ENCODE measurements at places on chromosomes 5 and 9.

GRCh38 chr9:18911714-18912342 lies 121.2 kb downstream of the SAXO1 start:
- DNase-seq = no peak

DNA sequence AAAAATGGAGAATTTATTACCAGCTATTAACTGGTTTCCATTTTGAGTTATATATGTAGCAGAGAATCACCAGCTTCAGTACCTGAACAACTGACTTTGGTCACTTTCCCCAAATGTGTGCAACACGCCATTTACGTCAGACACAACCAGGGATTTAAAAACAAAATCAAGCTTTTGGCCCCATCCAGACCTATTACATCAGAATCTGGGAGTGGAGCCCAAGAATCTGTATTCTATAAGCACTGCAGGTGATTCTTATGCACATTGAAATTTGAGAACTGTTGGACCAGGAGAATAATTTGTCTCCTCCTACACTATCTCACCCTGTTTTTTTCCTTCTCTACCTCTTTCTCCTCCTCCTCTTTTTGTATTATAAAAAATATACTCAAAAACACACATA lies 295.9 kb downstream of the PRELID2 start:
- no peak for DNase-seq

GRCh38 chr9:121359351-121360294 lies 10.4 kb downstream of the STOM start:
- DNase-seq = peak; percentile 75

DNA sequence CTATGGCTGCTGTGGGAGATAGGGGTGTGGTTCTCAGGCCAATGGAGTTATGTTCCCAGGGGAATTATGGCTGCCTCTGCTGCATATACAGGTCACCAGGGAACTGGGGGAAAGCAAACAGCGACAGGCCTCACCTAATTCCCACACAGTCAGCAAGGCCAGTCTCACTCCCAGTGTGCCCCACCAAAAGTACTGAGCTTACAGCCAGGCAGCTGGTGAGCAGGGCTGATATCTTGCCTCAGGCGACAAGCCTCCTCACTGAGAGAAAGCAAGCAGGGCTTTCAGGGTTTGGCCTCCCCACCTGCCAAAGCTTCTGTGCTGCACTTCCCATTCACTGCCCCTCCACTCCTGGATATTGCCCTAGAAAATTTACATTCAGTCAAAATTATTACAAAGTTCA lies 273.8 kb upstream of the TARS1 start:
- DNase-seq = no peak

- DNase-seq = no peak
Observed at GRCh38 chr5:15236911-15237508, 263.0 kb upstream of the FBXL7 start.

- DNase-seq = no peak
Observed at GRCh38 chr9:96874947-96875460, 20.7 kb upstream of the ZNF782 start.

DNA sequence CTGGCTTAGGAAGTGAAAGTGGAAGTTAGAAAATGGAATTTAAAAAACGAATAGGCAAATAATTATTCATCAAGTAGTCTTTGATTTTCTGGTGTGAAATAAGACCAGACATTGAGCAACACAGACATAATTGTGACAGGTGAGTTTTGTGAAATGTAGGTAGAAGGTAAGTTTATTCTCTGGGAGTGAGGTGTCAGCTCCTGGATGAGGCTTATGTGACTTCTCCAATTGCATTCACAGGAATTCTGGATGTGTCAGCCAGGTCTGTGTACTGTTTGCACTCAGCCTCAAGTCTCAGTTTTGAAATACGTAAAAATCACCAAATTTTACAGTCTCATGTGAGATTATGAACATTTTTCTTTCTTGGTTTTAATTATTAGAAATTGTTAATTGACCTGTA lies 537.6 kb downstream of the CETN3 start:
- DNase-seq = no peak

DNA sequence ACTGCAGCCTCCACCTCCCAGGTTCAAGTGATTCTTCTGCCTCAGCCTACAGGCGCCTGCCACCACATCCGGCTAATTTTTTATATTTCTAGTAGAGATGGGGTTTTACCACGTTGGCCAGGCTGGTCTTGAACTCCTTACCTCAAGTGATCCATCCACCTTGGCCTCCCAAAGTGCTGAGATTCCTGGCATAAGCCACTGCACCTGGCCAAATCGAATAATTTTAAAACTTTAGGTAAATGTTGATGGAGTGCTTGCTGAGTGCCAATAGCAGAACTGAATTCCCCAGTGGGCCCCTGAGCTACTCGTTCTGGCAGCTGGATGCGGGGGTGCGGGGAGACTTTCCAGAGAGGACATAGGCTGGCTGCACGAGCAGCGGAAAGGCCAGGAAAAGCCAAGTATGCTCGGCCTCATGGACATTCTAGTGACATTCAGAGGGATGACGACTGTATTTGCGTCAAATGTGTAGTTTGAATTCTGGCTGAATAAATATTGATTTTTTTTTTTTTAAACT lies 16.8 kb downstream of the TRAF2 start:
- no peak for DNase-seq

GRCh38 chr5:150801117-150801927 lies 22.8 kb downstream of the SMIM3 start:
- peak; percentile 82 for DNase-seq

GRCh38 chr5:108810717-108811116 lies 63.0 kb downstream of the FER start:
- no peak for DNase-seq

DNA sequence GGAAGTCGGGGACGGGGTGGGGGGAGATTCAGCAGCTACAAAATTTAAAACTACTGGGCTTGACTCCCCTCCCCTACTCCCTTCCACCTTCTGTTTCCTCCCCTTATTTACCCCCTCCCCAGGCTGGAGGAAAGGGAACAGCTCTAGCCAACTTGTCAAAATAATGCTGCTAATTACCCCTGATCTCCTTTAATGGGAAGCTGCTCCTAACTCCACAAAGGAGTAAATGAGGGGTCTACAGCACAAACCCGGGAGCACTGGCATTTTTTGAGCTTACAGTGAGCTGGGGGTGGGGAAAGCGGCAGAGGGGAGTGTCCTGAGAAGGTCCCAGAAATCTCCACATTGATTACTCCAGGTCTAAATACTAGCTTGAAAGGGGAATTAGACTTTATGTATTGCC lies 3.1 kb downstream of the PTCH1 start:
- DNase-seq = no peak

DNA sequence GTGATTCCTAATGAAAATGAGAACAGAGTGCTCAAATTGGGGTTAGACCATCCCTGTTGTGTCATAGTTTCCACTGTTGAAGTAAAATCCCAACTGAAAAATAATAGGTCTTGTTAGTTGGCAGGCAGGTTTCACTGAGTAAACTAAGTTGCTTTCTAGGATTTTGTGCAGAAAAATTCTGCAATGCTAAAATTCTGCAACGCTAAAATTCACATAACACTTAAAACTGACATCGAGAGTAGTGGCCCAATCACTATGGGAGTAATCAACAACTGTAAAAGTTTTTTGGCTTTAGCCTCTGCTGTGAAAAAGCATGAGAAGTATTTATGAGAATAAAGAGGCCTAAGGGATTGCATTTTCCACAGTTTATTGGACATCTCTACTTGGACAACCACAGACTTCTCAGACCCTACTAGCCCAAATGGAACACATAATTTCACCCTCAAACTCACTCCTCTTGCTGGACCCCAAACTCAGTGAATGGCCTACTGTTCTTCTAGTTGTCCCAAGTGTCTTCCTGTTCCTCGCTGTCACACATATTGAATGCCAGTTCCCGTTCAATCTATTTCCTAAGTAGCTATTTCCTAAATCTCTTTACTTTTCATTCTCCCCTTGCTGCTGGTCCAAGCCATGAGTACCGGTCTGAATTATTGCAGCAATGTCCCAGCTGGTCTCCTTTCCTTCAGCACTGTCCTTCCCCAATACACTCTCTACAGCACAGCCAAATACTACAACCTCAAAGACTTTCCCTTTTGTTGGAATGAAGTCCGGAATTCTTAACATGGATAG lies 355.4 kb downstream of the PDE4D start:
- DNase-seq = no peak

DNA sequence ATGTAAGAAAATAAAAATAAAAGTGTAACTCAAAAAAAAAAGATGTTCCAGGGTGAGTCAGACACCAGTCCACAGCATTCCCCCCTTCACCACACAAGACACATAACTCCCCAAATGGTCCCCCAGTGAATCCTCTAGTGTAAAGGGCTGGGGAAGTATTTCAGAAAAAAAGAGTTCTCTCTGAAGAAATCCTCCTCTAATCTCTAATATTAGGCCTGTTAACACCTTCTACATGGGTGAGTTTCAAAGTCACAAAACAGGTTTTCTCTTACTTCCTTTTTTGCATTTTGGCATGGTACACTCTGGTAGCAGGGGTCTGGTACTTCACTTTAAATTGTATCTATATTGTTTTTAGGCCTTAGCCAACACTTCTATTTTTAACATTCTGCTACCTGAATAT lies 28.2 kb downstream of the RNF145 start:
- no peak for DNase-seq

- DNase-seq = peak; percentile 72
Observed at GRCh38 chr9:88387552-88388202, 567 bp upstream of the SPIN1 start.

DNA sequence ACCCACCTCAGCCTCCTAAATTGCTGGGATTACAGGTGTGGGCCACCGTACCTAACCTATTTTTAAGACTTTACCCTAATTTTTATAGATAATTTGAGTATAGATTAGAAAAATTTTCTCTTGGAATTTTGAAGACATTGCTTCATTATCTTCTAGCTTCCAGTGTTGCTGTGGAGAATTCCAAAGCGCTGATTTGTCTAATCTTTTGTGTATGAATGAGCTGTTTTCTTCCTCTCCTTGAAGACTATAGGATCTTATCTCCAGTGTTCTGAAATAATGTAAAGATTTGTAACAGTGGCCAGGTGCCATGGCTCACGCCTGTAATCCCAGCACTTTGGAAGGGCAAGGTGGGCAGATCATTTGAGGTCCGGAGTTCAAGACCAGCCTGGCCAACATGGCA lies 5.7 kb upstream of the SNX24 start:
- no peak for DNase-seq

DNA sequence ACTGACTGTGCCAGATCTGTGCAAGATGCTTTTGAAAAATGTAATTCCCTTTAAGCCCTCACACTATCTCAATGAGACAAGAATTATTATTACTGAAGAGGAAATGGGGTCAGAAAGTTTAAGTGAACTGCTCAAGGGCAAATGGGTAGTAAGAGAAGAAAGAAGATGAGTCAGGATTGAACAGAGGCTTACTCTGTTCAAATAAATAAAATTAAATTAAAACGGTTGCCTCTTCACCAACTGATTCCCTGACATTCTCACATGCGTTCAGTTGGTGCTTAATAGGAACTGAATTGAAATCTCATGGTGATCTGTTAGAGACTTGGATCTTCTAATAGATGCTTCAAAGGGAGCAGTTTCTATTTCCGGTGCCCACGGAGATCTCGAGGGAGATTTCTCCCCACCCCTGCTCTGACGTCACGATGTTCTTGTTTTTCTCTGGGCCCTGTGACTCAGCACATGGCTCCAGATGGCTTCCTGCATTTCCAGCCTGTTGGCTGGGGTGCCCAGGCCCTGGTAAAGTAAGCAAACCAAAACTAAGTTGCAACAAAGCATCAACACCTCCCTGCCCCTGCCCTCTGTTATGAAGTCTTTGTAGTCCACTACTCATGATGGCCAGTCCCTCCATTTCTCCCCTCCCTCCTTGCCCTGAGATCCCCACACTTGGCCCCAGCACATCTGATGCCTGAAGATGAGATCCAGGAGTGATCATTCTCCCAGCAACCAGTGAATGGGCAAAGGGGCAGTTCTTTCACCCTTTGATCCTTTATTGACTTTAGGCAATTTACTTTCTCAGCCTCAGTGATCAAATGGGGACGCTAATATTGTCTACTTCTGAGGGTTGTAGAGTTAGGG lies 106.1 kb upstream of the CPEB4 start:
- DNase-seq = peak; percentile 52

GRCh38 chr9:75743855-75744254 lies 146.6 kb upstream of the PCSK5 start:
- DNase-seq = no peak

GRCh38 chr9:130490981-130491380 lies 46.2 kb downstream of the ASS1 start:
- DNase-seq = no peak

- no peak for DNase-seq
Observed at GRCh38 chr9:72134801-72135200, 14.4 kb upstream of the GDA start.

DNA sequence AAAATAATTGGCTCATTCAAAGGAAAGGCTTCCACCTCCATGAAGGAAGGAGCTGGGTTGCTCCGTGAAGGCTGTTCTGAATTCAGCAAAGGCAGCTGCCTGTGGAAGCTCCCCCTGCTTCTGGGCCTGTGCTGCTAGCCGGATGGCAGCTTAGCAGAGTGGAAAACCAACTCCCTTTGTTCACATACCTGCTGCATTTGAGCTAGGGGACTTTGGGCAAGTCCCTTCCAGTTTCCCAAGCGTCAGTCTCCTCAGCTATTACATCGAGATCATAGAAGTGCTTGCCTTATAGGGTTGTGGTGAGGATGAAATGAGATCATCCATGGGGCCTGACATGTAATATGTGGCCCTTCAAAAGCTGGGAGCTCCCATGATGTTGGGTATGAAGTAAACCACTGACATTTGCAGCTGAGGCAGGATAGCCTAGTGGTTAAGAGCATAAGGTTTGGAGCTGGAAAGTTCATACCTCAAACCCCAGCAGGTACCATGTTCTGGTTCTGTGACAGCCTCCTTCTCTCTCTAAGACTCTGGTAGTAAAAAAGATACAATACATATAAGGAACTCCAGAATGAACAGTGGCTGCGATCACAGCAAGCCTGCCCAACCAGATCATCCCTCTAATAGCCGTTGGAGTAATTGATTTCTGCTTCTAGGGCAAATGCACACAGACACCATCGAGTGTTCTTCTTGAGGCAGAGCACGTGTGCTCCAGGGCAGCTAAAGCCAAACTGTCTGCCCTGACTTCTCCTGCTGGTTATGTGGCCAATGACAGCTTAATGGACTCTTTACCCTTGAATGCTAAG lies 11.0 kb upstream of the DENND1A start:
- DNase-seq = no peak

DNA sequence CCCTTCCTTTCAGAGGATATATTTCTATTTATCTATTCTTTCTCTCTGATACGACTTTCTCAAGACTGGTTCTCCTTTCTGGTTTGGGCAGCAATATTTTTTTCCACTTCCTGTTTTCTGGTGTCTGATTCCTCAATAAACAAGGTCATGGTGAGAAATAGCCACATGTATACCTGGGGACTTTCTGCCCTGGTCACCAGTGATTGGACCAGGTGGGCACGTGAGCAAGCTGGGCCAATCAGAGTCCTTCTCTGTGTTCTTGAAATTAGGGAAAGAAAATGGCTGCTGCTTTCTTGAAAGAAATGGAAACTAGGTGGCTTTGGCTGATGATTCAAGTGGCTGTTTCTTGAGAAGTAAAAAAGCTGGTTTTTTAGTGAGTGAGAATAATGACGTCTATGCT lies 18.4 kb upstream of the GSN start:
- DNase-seq = peak; percentile 57

GRCh38 chr5:53170746-53171349 lies 61.3 kb upstream of the MOCS2 start:
- peak; percentile 28 for DNase-seq
